Ascending aorta (tissue), 2 donors: ENCODE measurements at places on chromosomes 4 and X. TPM values are rescaled to one million over a fixed set of nuclear protein-coding genes. Genes with fewer than 3 reads are reported as not detected.

GRCh38 chr4:17846266-17846665 is 35.5 kb downstream of the NCAPG start:
- H3K27ac ChIP-seq, result no peak overlapping the region
- DNase-seq, result no peak
- no peaks in the 10 kb centered on the region for H3K36me3 ChIP-seq
- no peaks in the 10 kb centered on the region for H3K27me3 ChIP-seq

DNA sequence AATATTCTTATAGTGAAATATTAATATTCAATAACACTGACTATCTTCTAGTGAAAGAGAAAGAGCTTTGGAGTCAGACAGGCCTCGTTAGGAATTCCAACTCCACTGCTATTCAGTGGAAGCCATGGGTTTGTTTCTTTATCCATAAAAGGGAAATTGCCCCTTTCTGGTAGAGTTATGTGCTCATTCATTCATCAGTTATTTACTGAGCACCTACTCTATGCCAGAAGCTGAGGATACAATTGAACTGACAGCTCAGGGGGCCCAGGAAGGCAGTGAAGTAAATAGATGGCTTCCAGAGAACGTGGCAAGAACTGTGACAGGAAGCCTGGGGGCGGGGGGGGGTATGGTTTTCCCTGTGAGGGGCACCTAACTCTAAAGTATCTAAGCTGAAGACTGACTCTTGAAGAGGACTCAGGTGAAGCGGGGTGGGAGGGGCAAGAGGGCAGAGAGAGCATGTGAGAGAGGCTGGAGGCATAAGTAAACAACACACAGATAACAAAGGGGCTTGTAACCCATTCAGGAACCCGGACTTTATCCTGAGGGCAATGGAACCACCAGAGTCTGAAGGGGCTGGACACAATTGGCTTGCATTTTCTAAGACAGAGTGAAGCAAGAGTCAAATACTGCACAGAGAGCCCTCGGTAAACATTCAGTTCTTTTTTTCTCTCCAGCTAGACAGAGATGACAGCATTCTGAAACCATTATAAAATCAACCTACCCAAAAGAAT is 20.3 kb downstream of the ANXA5 start:
- no peaks in the 10 kb centered on the region for H3K27me3 ChIP-seq
- no peak overlapping the region for H3K4me3 ChIP-seq
- no peak for DNase-seq
- no peaks in the 10 kb centered on the region for H3K4me1 ChIP-seq
- peaks cover 77% of the 10 kb centered on the region for H3K36me3 ChIP-seq
- no peak overlapping the region for H3K27ac ChIP-seq

DNA sequence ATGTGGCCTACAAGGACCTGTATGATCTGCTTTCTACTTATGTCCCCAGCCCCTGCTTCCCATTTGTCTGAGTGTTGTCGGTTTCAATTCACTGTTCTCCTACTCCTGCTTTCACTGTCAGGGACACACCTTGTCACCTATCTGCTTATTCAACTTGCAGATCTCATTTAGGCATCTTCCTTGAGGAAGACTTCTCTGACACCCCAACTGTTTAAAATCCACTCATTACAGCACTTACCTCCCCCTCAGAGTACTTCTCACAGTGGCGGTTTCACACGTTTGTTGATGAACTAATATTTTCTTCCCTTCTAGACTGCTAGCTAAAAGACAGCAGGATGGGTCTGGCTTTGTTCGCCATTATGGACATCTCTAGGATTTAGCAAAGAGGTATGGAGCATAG is 279.9 kb upstream of the TET2 start:
- H3K27me3 ChIP-seq, result no peaks in the 10 kb centered on the region
- H3K4me3 ChIP-seq, result no peak overlapping the region
- no peak for DNase-seq
- H3K36me3 ChIP-seq, result no peaks in the 10 kb centered on the region
- H3K4me1 ChIP-seq, result no peaks in the 10 kb centered on the region

GRCh38 chrX:14529290-14529989 is at the start of gene GLRA2:
GLRA2 (plus strand) TSS chrX:14529536; CDS start chrX:14530058, 522 bp downstream.
- H3K36me3 ChIP-seq, result no peaks in the 10 kb centered on the region
- no peak within 1 kb of the TSS for H3K27ac ChIP-seq
- no peaks in the 10 kb centered on the region for H3K27me3 ChIP-seq

DNA sequence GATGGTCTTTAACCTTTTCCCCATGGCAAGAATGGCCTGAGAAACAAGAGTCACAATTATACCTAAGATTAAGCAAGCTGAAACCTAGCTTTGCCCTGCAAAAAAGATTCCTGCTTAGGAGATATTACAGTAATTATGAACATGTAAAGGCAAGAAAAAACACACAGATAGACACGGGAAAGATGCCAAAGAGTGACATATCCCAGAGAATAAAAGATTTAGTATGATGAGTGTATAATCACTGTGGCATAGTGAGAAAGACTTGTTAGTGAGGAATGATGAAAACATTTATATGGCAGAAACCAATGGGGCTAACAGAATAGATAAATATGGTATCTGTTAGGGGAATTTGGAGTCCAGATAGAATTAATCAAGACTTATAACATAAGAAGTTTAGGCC is 29.6 kb upstream of the TASL start:
- no peak overlapping the region for H3K27ac ChIP-seq
- H3K4me3 ChIP-seq, result no peak overlapping the region
- no peaks in the 10 kb centered on the region for H3K4me1 ChIP-seq
- no peaks in the 10 kb centered on the region for H3K27me3 ChIP-seq

DNA sequence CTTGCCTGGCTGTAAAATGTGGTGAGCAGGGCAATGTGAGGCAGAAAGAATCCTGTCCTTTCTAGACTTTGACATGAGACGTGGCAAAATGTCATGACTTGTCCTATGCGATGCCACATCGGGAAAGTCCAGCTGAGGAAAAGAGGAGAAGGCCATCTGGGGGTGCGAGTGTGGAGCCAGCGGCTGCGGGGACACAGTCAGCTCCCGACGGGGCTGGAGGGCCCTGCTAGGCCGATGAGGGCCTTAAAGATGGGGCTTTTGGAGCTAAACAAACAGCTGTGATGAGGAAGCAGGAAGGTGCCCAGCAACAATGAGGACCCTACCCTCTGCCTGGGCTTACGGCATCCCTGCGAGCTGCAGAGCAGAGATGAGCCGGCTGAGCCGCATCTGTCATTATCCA is 7.7 kb downstream of the CPZ start:
- H3K27ac ChIP-seq, result no peak overlapping the region
- no peaks in the 10 kb centered on the region for H3K4me1 ChIP-seq
- no peak overlapping the region for H3K4me3 ChIP-seq
- no peaks in the 10 kb centered on the region for H3K36me3 ChIP-seq

DNA sequence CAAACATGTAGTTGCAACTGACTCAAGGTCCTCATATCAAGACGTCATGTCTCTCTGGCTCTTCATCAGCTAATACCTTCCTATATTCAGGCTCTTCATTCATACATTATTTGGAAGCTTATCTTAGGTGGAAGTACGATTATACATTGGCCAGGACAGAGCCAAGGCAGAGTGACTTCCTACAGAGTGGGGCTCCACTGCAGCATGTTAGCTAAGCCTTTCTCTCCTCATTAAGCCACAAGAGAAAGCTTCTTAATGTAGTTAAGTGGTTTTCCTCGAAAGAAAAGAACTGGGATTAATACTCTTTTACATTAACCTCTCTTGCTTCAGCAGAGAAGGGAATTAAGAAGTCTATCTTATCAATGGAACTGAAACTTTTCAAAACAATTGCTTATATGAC is 15.0 kb downstream of the C4orf33 start:
- H3K36me3 ChIP-seq, result no peaks in the 10 kb centered on the region
- H3K4me3 ChIP-seq, result no peak overlapping the region
- no peak for DNase-seq
- no peaks in the 10 kb centered on the region for H3K4me1 ChIP-seq
- no peaks in the 10 kb centered on the region for H3K27me3 ChIP-seq

- no peaks in the 10 kb centered on the region for H3K27me3 ChIP-seq
- H3K4me1 ChIP-seq, result no peaks in the 10 kb centered on the region
- H3K4me3 ChIP-seq, result no peak overlapping the region
- no peak overlapping the region for H3K27ac ChIP-seq
- H3K36me3 ChIP-seq, result no peaks in the 10 kb centered on the region
These were observed 726.0 kb downstream of the GRID2 start for GRCh38 chr4:93029769-93030168.

GRCh38 chrX:69539437-69539836 is 35.3 kb downstream of the NALF2 start:
- H3K4me1 ChIP-seq, result no peaks in the 10 kb centered on the region
- no peaks in the 10 kb centered on the region for H3K36me3 ChIP-seq
- no peak overlapping the region for H3K27ac ChIP-seq
- no peak for DNase-seq

- H3K4me1 ChIP-seq, result no peaks in the 10 kb centered on the region
- H3K27ac ChIP-seq, result no peak overlapping the region
- H3K36me3 ChIP-seq, result no peaks in the 10 kb centered on the region
- no peak overlapping the region for H3K4me3 ChIP-seq
- DNase-seq, result no peak
- H3K27me3 ChIP-seq, result no peaks in the 10 kb centered on the region
These were observed 21.5 kb downstream of the BTC start for GRCh38 chr4:74772783-74773182.

GRCh38 chr4:56406151-56406550 is 18.9 kb upstream of the AASDH start:
- peaks cover 4% of the 10 kb centered on the region for H3K36me3 ChIP-seq
- no peak for DNase-seq

DNA sequence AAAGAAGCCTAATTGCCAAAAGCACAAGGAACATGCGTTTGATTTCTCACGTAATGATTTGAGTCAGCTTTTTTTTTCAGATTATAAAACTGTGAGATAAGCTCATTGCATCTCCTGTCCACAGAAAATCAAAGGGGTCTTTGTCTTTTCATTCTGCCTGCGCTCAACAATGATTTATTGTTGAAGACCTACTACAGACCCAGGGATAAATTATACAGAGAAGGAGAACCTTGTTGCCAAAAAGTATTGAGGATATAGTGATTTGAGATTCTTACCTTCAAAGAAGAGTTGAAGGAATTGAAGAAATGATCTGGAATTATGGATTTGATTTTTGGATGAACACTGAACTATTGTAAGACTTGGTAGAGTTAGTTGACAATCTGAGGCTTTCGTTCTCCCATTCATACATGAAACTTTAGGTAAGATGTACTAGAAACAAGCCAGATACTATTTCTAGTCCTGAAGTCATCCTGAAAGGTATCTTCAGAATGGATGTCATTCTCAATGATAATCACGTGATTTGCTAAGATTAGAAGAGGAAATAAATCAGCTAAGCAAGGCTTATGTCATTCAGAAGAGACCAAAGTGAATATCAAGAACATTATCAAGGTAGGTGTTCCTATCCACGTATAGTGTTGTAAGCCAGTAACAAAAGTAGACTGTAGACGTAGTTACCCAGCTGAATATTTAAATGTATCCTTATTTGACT is 71.1 kb upstream of the SCOC start:
- H3K4me1 ChIP-seq, result no peaks in the 10 kb centered on the region
- no peak for DNase-seq
- no peak overlapping the region for H3K4me3 ChIP-seq
- no peaks in the 10 kb centered on the region for H3K27me3 ChIP-seq
- H3K36me3 ChIP-seq, result no peaks in the 10 kb centered on the region
- H3K27ac ChIP-seq, result no peak overlapping the region

DNA sequence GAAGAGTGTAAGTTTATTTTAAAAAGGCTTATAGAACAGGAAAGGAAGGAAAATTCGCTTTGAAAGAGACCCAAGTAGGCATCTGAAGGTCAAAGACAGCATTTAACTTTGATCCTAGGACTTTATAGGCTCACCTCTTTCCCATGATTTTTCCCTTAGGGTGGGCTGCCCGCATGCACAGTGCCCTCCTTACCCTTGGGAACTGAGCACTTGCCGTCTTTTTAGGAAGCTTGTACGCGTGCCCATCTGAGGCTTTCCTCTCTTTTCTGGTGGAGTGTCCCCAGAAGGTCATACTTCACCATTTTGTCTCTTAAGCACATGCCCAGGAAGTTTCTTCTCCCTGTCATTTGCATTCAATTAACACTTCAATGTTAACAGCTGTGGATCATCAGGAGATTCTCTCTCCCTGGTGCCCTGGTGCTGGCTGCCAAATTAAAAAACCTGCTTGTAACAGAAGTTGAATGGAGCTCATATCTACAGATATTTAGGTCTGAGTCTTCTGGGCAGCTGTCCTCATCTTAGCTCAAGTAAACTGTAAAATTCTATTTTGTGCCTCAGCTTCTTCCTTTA is 38.4 kb upstream of the IL9R start:
- no peak overlapping the region for H3K4me3 ChIP-seq
- no peaks in the 10 kb centered on the region for H3K4me1 ChIP-seq
- H3K27ac ChIP-seq, result no peak overlapping the region
- H3K27me3 ChIP-seq, result no peaks in the 10 kb centered on the region

DNA sequence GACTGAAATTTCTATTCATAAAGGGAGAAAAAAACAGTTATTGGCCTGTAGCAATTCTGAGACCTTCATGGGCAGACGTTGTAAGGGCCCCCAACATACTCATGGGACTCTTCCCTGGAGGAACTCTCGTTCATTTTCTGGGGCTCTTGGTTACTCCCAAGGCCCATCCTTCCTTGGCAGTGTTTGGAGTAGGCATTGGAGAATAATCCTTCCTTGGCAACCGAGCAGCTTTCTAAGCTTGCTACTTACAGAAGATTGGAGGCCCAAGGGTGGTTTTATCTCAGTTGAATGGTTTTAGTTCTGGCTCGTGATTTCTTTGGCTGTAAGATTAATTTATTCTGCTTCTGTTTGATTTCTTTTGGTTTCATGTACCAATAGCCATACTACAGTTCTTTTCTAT is 50.4 kb downstream of the ALG13 start:
- no peaks in the 10 kb centered on the region for H3K36me3 ChIP-seq
- H3K4me1 ChIP-seq, result no peaks in the 10 kb centered on the region

DNA sequence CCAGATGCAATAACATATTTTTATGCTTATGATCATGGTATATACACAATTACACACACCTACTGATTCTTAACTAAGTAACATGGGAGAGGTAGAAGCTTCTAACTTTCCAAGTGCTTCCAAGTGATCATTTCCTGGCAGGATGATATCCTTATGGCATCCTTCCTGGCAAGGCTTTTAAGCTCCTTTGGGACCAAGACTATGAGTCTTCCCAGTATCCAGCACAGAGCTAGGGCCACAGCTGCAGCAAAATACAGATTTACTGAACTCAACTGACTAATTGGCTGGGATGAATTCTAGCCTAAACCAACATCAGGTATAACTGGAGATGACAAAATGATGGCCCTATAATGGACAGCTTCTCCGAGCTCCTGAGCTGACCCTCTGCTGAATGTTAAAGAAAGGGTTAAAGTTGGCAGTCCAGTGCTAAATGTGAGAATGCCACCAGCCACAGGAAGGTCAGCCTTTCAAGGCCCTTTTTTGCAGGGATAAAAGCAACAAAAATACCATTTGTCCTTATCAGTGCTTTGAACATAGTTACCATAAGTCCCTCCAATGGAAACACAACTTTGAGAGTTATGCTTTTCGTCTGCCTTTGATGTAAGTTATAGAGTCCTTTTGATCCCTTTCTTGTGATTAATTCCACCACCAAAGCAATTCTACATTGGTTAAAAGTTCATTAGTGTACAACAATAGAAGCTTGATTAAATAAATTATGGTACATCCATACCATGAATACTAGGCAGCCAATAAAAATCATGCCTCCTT is 73.4 kb downstream of the MGST2 start:
- no peak for DNase-seq
- no peaks in the 10 kb centered on the region for H3K36me3 ChIP-seq
- H3K4me3 ChIP-seq, result no peak overlapping the region
- peaks cover 22% of the 10 kb centered on the region for H3K4me1 ChIP-seq
- no peaks in the 10 kb centered on the region for H3K27me3 ChIP-seq

The MAGIX gene
- 0.32 TPM for total RNA-seq

The TRPC5OS gene
- total RNA-seq, result not detected

The CCSER1 gene
- 8.9 TPM for total RNA-seq

The ITIH6 gene
- not detected for total RNA-seq
